ENCODE measurements at places on chromosomes 1 and 21. TPM values are rescaled to one million over a fixed set of nuclear protein-coding genes. Genes with fewer than 3 reads are reported as not detected.

KANK4 gene
- not detected for total RNA-seq

DNA sequence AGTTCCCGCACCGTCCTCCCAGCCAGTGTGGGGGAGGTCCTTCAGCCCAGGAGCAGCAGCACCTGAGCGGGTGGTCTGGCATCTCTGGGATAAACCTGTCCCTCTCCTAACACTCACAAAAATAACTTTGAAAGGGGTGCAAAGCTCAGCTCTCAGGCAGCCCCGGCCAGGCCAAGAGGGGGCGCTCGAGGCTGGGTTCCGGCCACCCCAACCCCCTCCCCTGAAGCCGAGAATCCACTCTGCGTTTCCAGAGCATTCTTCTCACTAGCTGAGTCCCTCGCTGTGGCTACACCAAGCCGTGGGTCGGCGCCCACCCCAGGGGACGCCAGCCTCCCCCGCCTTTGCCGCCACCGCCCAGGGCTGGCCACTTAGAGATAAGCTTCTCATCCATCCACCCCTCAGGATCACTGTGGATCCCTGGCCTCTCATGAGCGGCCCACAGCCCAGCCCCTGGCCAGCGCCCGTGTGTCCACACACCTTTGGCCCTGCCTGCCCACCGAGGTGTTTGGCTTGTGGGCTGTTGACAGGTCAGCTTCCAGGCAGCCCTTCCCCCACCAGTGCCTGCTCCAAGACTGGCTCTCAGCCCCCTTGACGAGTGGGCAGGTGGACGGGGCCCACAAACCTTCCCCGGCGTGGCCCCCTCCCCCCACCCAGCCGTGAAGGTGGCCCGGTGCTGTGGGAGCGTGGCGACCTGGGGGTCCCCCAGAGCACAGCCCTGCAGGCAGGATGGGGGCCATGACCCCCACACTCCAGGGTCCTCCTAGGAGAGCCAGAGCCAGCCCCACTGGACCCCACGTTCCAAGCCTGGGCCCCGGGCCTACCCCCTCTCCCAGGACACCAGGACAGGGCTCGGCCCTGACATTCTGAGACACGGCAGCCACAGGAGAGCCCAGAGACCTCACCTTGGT is 1.9 kb downstream of the FTCD start:
- H3K4me3 ChIP-seq = no peak overlapping the region
- no peaks in the 10 kb centered on the region for H3K27me3 ChIP-seq
- no peaks in the 10 kb centered on the region for H3K36me3 ChIP-seq
- H3K4me1 ChIP-seq = no peaks in the 10 kb centered on the region
- H3K27ac ChIP-seq = no peak overlapping the region

GRCh38 chr1:160080381-160081100 is 797 bp upstream of the KCNJ9 start:
- DNase-seq = no peak
- H3K27me3 ChIP-seq = peaks cover 53% of the 10 kb centered on the region
- H3K4me3 ChIP-seq = no peak overlapping the region
- no peaks in the 10 kb centered on the region for H3K36me3 ChIP-seq
- H3K4me1 ChIP-seq = peaks cover 13% of the 10 kb centered on the region
- no peak overlapping the region for H3K27ac ChIP-seq

DNA sequence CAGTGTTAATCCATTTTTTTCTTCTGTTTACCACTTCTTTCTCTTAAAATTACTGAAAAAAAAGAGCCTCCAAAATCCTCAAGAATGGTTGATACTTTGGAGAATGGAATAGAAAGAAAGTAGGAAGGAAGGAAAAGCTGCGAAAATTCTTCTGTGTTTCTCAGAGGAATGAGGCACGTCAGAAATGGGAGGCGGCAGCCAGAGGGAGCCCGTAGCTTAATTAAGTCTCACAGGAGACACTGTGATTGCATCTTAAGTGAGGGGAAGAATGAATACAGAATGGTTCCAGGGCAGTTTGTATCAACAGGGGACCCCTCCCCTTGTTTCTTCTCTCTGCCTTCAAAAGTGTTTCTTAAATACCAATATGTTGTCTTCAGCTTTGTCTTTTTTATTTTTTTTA is 1099.5 kb downstream of the PLA2G4A start:
- H3K4me1 ChIP-seq = no peaks in the 10 kb centered on the region
- no peak for DNase-seq
- no peak overlapping the region for H3K27ac ChIP-seq
- no peaks in the 10 kb centered on the region for H3K36me3 ChIP-seq
- no peak overlapping the region for H3K4me3 ChIP-seq

DNA sequence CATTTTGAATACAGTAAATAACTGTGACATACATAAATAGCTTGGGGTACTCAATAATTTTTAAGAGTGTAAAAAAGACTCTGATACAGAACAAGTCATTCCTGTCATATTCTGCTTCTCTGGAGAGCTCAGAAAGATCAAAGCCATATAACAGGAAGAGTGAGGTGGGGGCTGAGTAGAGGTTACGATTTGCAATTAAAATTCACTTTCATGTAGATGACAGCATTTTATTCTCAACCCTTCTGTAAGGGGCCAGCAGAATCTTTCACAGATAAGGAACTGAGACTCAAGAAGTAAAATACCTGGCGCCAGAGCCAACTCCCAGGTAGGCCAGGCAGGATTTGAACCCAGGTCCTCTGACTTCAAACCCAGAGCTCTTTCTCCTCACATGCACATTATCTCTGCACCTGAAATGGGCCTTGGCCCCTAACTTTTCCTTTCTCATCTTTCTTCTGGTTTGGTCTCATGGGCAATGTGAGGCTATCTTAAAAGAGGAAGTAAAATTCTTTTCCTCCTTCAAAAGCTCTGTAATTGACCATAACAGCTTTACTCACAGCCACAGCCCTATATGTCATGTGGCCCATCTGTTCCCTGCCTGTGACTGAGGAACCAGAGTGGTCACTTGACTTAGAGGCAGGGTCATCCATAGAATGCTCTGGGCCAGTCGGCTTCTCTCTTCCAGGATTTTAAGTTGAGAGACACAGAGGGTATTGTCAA is 80.9 kb upstream of the SYT6 start:
- peaks cover 7% of the 10 kb centered on the region for H3K4me1 ChIP-seq
- DNase-seq = no peak
- no peaks in the 10 kb centered on the region for H3K36me3 ChIP-seq
- peaks cover 2% of the 10 kb centered on the region for H3K27me3 ChIP-seq
- no peak overlapping the region for H3K27ac ChIP-seq

GRCh38 chr1:15432324-15432723 is 5.9 kb upstream of the CTRC start:
- H3K27ac ChIP-seq = no peak overlapping the region
- H3K4me1 ChIP-seq = no peaks in the 10 kb centered on the region
- no peaks in the 10 kb centered on the region for H3K27me3 ChIP-seq
- no peak overlapping the region for H3K4me3 ChIP-seq

DNA sequence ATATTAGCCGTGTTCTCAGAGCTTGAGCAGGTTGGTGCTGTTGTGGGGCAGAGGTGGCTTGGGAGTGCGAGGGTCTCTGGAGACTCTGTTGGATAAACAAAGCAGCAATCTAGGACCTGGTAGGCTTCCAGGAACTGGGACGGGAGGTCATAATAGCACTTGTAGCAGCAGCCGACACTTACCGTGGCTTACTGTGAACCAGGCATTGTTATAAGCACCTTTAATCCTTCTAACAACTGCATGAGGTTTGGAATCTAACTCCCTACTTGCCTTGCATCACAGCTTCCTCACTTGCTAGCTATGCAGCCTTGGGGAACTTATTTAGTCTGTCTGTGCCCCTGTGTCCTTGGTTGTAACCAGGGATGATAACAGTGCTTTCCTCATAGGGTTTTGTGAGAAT is 94.9 kb downstream of the NAV1 start:
- DNase-seq = no peak
- no peak overlapping the region for H3K27ac ChIP-seq
- H3K27me3 ChIP-seq = no peaks in the 10 kb centered on the region
- no peak overlapping the region for H3K4me3 ChIP-seq
- H3K4me1 ChIP-seq = no peaks in the 10 kb centered on the region

FTCD gene
- not detected for total RNA-seq

GRCh38 chr1:200640963-200641401 is 20.4 kb upstream of the KIF14 start:
- peaks cover 17% of the 10 kb centered on the region for H3K36me3 ChIP-seq
- peaks cover 4% of the 10 kb centered on the region for H3K4me1 ChIP-seq
- no peaks in the 10 kb centered on the region for H3K27me3 ChIP-seq
- no peak for DNase-seq
- no peak overlapping the region for H3K27ac ChIP-seq
- no peak overlapping the region for H3K4me3 ChIP-seq

CAPN2 gene
- 206 TPM for total RNA-seq

UMODL1 gene
- 0.10 TPM for total RNA-seq

DNA sequence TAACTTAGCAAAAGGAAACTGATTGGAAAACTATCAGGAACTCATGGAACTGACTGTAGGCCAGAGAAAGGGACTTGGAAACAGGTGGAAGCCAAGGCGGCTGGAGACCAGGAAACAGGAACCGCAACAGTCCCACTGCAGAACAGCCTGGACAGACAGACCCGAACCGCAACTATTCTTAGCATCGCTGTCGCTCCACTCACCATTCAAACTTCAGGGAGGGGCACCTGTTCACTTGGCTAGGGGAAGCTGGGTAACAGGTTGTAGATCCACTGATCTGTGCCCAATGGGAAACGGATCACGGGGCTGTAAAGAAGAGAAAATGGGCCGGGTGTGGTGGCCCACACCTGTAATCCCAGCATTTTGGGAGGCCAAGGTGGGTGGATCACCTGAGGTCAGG is 61.9 kb downstream of the CLSTN1 start:
- DNase-seq = no peak
- no peak overlapping the region for H3K27ac ChIP-seq
- H3K4me1 ChIP-seq = peaks cover 11% of the 10 kb centered on the region
- no peak overlapping the region for H3K4me3 ChIP-seq
- H3K36me3 ChIP-seq = peaks cover 13% of the 10 kb centered on the region

DNA sequence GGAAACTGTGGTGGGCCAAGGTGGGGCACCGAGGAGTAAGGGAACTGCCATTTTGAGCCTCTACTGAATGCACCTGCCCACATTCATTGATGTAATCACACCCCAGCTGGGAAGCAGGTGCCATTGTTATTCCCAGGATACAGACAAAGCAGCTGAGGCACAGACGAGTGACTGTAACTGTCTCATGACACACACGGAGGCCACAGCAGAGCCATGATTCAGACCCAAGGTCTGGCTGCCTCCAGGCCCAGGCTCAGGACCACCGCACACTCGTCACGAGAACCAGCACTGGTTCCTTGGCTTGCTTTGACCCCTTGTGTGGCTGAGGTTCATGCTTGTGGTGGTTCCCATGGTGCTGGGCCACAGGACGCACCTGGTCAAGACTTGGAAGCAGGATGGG is 45.6 kb upstream of the CLIC4 start:
- H3K27me3 ChIP-seq = peaks cover 4% of the 10 kb centered on the region
- peaks cover 8% of the 10 kb centered on the region for H3K4me1 ChIP-seq
- H3K4me3 ChIP-seq = no peak overlapping the region

DNA sequence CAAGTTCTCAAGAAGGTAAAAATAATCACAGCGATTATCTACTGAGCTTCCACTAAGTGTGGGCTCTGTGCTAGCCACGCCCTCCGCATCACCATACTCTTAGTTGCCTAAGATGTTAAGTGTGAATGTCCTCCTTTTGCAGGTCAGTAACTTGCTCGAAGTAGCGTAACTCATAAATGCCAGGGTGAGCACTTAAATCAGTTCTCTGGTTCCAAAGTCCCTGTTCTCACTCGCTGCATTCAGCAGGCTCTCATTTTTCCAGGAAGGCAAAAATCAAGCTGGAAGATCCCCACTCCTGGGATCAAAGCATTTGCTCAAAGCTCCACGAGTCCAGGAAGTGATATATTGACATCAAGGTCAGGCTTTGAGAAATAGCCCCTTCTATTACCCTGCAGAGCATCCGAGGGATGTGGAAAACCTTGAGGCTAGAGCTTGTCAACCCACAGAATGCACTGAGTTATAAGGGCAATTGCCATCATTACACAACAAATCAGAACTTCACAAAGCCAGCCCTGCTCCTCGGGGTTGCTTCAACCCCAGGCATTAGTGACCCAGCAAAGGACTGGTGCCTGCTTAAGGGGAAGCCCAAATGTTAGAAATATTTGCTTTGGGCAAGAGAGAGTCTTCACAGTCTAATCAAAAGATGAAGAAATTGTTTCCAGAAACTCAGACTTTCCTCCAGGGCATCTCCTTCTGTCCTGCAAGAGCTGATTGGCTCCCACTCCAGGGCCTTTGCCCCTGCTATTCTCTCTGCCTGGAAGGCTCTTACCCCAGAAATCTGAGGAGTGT is 19.5 kb downstream of the SLC30A1 start:
- no peaks in the 10 kb centered on the region for H3K4me1 ChIP-seq
- H3K27me3 ChIP-seq = peaks cover 6% of the 10 kb centered on the region
- no peak overlapping the region for H3K4me3 ChIP-seq
- H3K36me3 ChIP-seq = no peaks in the 10 kb centered on the region
- DNase-seq = no peak
- H3K27ac ChIP-seq = no peak overlapping the region

GRCh38 chr1:101262630-101263348 is 26.0 kb downstream of the S1PR1 start:
- H3K4me1 ChIP-seq = peaks cover 84% of the 10 kb centered on the region
- peaks cover 12% of the 10 kb centered on the region for H3K36me3 ChIP-seq
- peaks cover 2% of the 10 kb centered on the region for H3K27me3 ChIP-seq
- DNase-seq = peak; percentile 60
- peak overlapping the region; percentile 68 for H3K27ac ChIP-seq

GRCh38 chr1:57167997-57168396 is 202.2 kb upstream of the C8B start:
- H3K36me3 ChIP-seq = no peaks in the 10 kb centered on the region
- no peak for DNase-seq
- no peak overlapping the region for H3K4me3 ChIP-seq
- no peaks in the 10 kb centered on the region for H3K27me3 ChIP-seq
- no peak overlapping the region for H3K27ac ChIP-seq

CHRM3 gene
- 0.27 TPM for total RNA-seq

RXRG gene
- not detected for total RNA-seq

GRCh38 chr1:21337928-21338572 is 47.8 kb upstream of the ECE1 start:
- peaks cover 22% of the 10 kb centered on the region for H3K36me3 ChIP-seq
- H3K4me1 ChIP-seq = peaks cover 97% of the 10 kb centered on the region
- no peak for DNase-seq

- H3K4me1 ChIP-seq = peaks cover 24% of the 10 kb centered on the region
- no peak for DNase-seq
- no peaks in the 10 kb centered on the region for H3K36me3 ChIP-seq
- no peak overlapping the region for H3K4me3 ChIP-seq
- no peak overlapping the region for H3K27ac ChIP-seq
These were observed 3.2 kb downstream of the GSTM4 start for GRCh38 chr1:109659145-109659544.

KCNE2 gene
- not detected for total RNA-seq

DNA sequence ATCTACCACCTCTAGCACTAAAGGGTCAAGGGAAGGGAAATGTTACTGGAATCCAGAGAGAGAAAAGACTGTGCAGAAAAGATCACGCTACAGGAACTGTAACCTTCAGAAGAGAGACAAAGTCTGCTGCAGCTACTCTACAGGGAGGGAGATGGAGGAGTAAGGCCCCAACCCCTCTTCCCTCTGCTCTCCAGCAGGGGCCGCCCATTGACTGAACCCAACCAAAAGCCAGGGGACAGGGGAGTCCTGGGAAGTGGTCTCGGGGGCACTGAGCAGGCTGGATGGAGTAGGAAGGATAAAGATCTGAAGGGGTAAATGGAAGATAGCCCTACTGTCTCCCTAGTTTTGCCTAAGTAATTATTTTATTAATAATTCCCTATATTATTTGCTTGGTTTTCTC is 72.8 kb upstream of the NR5A2 start:
- no peaks in the 10 kb centered on the region for H3K4me1 ChIP-seq
- peaks cover 38% of the 10 kb centered on the region for H3K27me3 ChIP-seq
- no peaks in the 10 kb centered on the region for H3K36me3 ChIP-seq
- DNase-seq = no peak
- H3K27ac ChIP-seq = no peak overlapping the region

RIMKLA gene
- total RNA-seq = 0.99 TPM

- H3K36me3 ChIP-seq = peaks cover 3% of the 10 kb centered on the region
- no peak for DNase-seq
- H3K27me3 ChIP-seq = peaks cover 42% of the 10 kb centered on the region
- no peak overlapping the region for H3K27ac ChIP-seq
These were observed 950 bp upstream of the INKA2 start for GRCh38 chr1:111739925-111740765.

C1orf87 gene
- total RNA-seq = not detected

ANGEL2 gene
- 57.7 TPM for total RNA-seq

Measured in activated CD4-positive, alpha-beta T cell treated with anti-CD3 and anti-CD28 coated beads, Interleukin-2, amount 10 ng/mL, durations not matched to agents 7 days and 5 days (primary cell).